ENCODE measurements at places on chromosomes 1 and 21.
A peak's percentile ranks its signal among the peaks of the same experiment; 100 is the strongest.

GRCh38 chr1:171793636-171794035 lies 12.2 kb downstream of the METTL13 start:
- no peak for DNase-seq

DNA sequence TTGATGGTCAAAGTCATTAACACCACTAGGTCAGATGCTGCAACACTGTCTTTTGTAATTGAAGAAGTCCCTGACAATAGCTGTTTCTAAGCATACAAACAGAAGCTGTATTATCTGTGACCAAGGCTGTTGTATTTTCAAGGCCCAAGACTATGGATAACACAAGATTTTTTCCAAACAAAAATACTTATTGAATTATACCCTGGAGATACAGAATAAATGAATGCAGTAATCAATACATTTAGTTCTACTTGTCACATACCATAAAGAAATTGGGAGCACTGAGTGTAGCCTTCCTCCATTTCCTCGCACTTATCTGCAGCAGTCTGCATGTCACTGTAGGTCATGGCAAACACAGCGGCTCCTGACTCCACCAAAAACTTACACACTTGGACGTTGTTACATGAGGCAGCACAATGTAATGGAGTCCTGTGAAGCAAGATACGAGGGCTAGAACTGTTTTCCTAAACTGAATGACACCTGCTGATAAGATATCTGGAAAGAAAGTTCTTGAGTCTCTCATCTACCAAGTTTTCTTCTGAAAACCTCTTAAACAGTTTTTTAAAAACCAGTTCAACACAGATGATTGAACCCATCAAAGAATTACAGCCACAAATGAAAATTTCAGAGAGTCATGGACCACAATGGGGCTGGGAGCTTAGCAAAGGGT lies 56.9 kb downstream of the TP53BP2 start:
- DNase-seq = no peak

DNA sequence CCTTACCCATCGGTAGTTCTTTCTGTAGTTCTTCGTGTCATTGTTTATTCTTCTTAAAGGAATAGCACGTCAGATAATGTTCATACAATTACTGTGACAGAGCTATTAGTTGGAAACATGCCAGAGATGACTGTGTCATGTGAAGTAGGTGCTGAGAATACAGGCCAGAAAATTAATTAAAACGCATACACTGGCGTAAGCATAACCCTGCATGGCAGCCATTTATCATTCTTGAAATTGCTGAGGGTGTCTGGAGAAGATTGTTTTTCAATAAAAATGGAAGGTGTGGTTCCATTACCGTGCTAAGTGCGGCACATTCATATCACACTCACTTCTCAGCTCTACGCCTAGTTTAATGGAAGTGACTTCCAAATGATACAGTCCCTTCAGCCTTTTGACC lies 7.8 kb downstream of the ETS2 start:
- no peak for DNase-seq

- no peak for DNase-seq
Observed at GRCh38 chr1:51899022-51899421, 20.5 kb upstream of the NRDC start.

DNA sequence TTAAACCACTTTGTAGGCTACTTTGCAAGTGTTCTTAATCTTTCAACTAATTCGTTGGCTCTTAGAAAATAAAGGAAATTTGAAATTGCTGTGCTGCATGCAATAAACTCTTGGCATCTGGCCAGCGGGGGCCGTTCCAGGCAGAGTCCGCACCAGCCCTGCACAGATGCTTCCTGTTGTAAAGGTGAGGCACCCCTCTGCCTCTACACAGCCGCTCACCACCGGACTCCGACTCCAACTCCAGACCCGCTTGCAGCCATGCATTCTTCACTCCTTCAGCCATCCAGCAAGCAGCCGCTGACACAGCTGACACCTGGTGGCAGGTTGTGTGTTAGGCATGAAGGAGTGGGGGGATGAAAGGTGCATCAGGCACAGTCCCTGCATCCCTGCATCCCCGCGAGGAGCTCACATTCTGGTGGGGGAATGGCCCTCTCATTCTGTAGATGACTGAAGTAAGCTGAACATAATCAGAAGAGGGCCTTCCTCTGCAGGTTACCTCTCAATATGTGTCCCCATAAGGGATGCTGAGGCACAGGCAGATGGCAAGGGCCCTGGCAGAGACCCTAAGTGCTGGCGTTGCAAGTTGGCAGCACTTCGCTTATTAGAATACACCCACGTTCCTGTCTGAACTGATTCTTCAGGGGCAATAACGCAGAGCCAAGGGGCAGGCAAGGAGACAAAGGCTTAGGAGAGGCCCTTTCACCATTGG lies 56.8 kb downstream of the GLIS1 start:
- peak; percentile 71 for DNase-seq

- DNase-seq = peak; percentile 67
Observed at GRCh38 chr1:107140703-107141490, at the start of gene NTNG1. Gene NTNG1, plus strand, starts transcription at chr1:107141039.

DNA sequence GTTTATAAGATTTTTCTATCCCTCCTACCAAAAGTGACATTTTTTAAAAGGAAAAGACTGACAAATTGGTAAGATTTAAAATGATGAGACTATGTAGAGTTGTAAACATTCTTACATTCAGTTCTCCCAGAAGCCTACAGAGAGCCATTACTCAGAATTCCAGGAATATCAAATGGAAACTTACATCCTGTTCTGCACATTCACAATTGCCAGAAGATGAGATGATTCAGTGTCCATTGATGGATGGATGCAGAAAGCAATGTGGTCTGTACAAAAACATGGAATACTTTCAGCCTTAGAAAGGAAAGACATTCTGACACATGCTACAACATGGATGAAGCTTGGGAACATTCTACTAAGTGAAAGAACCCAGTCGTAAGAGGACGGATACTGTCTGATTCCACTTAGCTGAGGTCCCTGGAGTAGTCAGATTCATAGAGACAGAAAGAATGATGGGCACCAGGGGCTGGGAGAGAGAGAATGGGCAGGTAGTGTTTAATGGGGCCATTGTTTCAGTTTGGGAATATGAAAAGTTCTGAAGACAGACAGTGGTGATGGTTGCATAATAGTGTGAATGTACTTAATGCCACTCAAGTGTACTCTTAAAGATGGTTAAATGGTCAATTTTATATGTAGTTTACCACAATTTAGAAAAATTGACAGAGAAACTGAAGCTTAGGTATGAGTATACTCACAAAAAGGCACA lies 16.6 kb downstream of the MX1 start:
- DNase-seq = peak; percentile 26

DNA sequence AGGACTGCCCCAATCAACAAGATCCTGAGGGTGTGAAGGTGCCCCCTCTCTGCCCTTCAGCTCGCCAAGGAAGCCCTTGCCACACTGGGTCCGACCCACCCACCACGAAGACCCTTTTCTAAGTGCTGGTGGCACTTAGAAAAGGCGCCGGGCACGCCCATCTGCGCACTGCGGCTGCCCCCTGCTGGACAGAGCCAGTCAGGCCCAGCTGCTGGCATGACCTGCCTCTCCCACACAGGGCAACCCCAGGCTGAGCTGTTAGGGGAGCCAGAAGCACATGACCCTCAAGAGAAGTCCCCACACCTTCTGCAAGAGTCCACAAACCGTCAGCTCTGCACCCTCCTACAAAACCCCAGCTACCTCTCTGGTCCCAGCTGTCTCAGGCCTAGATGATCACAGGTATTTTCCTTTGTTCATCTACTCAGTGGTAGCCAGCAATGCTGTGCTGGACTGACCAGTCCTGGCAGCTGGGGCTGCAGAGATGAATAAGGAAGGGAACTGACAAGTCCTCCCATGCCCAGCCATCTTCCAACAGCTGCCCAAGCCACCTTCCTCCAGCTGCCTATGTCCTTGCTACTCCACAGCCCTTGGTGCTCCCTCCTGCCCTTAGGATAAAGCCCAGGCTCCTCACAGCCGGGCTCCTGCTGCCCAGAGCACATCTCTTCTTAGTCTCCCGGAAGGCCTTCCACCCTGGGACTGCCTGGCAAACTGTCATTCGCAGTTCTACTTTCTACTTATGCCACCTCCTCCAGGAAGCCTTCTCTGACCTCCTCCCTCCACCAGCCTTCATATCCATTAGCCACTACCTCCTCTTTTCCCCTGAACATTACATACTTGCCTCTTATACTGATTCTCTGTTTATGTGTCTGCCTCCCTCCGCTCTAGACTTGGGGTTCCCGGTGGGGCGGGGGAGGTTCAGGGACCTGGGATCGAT lies 39.8 kb upstream of the ZC3H12A start:
- peak; percentile 69 for DNase-seq

- no peak for DNase-seq
Observed at GRCh38 chr1:181445436-181445835, 37.9 kb upstream of the CACNA1E start.

DNA sequence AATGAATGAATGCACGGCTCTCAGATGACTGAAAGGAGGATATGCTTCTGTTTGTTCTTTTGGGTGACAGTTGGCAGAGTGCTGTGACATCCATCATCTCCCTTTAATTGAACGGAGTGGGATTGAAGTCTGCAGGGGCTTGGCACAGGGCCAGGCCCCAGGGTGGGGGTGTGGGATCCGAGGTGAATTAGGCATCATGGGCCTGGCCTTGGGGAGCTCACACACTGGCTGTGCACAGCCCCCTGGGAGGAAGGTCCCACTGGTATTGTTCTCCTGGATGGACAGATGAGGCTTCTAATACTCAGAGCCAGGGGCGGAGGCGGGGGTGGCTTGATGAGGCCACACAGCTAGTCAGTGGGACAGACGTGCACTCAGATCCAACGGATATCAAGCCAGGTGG lies 19.3 kb downstream of the EPHB2 start:
- no peak for DNase-seq

DNA sequence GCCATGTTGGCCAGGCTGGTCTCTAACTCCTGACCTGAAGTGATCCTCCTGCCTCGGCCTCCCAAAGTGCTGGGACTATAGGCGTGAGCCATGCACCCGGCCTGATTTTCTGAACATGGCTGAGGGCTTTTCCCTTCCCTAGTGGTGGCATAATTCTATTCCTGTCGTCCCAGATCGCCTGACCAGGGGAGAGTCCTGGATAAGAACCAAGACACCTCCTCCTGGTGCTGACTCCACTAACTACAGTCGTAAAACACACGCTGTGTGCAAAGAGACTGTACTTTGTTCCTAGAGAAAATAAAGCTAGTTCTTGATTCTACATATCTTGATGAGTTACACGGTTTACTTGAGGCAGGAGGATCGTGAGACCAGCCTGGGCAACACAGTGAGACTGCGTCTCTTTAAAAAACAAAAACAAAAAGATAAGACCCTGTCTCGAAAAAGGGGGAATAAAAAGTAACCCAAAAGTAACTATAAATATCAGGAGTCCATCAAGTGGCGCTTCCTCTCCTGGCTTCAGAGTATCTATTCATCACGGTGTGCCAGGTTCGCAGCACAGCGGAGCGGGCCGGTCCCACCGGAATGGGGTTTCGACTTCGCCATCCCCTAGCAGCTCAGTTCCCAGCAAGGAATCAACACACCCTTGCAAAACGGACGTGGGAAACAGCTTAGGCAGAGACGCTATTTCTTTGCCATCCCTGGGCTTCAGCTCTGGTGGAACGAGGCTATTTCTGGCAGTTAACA lies 973 bp downstream of the SDF4 start:
- DNase-seq = no peak

Measured in muscle of back (tissue), 13 donors.